ENCODE measurements at places on chromosomes 1 and 21.

DNA sequence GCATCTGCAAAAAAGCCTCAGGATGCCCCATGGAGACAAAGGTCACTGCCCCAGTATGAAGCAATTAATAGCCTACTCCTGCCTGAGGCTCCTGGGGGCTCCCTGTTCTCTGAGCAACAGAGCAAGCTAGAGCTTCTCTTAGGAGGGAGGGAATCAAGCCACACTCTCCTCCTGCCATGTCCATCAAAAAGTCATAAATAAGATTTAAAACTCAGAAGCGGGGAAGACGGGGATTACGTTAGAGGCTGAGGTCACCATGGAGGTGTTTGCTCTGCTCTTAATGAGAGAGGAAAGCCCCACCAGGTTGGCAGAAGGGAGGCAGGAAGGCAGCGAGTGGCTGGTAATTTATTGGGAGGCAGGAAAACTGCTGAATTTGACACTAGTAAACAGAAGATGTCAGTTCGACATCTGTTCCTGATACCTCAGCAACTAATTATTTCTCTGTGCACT is 98.4 kb upstream of the TNR start:
- no peak for DNase-seq

- no peak for DNase-seq
Observed at GRCh38 chr21:35332841-35333426, 283.8 kb upstream of the RUNX1 start.

DNA sequence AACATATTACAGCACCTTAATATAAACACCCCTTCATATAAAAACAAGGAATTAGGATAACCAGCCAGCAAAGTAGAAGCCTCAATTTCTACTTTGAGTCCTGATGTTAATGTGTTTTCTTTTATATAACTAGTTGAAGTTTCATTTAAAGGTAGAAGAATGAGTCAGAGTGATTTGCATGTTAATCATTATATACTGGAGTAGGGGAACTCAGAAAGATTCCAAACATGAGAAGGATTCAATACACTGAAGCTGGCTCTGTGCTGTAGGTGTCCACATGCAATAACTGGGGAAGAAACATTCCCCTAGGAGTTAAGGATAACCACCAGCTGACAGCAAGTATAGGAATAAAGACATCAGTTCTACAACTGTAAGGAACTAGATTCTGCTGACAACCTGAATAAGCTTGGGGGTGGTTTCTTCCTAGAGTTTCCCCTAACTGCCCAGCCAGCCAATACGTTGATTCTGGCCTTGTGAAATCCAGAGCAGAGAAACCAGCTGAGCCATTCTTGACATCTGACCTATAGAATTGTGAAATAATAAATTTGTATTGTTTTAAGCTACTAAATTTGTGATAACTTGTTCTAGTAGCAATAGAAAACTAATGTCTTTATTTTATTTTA is 33.4 kb upstream of the RNPC3 start:
- DNase-seq: no peak

DNA sequence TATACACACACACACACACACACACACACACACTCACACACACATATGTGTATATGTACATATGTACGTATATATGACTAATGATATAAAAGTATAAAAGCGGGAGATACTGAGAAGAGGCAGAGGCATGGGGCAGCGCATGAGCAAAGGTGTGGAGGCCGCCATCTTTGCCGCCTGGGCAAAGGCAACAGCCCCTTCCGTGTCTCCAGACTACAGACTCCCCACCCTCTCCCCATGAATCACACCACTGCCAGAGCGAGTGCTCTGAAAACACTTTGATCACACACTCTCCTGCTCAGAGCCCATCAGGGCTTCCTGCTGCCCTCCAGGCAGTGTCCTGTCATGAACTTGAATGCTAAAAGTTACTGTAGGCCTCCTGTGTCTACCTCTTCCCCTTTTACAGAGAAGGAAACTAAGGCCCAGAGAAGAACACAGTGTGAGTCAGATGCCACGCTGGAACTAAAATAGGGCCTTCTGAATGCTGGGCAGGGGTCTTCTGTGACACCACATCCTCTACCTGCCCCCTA is 54.7 kb upstream of the SSBP3 start:
- no peak for DNase-seq

GRCh38 chr1:234730770-234731568 is 121.0 kb upstream of the IRF2BP2 start:
- DNase-seq: peak; percentile 63

DNA sequence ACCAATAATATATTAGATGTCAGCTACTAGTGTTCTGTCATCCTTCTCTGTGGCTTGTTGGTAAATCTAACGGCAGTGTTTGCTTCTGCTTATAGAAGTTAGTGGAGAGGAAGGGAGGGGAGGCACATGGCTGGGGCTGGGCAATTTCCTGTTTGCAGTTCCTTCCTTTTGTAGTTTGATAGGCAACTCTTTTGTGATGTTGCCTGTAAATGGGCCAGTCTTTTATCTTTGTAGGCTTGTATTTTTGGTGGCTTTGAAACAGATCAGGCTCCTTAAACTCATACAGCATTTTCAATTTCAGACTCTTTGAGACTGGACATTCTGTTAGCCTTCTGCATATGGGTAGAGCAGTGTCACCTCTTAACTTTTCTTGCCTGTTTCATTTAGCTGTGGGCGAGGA is 48.1 kb downstream of the CDC14A start:
- peak; percentile 45 for DNase-seq

DNA sequence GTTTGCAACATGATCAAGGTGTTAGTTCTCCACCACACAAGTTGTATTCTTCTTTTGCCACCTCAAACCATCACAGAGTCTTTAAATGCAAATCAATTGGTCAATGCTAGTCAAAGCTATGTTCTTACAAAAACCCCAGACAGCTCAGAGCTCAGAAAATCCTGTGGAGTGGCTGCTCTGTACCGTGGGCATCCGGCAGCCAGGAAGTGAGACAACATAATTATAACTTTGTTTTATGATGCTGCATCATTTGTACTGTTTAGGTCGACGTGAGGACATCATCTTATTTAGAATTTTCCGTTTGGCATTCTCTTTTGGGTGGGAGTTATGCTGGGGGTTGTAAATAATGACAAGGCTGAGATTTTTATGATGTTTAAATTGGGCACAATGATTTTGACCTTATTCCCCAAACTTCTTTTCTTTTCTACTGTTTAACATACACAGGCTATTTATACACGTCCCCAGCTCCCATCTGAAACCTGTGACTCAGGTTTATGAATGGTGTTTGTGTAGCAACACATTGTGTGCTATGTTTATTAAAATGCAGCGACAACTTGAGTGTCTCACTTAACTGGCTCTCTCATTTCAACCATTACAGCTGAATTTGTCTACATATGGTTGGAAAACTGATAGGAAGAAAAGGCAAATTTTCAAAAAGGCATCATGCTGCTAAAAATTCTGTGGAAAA is 124.0 kb downstream of the CNIH3 start:
- no peak for DNase-seq

DNA sequence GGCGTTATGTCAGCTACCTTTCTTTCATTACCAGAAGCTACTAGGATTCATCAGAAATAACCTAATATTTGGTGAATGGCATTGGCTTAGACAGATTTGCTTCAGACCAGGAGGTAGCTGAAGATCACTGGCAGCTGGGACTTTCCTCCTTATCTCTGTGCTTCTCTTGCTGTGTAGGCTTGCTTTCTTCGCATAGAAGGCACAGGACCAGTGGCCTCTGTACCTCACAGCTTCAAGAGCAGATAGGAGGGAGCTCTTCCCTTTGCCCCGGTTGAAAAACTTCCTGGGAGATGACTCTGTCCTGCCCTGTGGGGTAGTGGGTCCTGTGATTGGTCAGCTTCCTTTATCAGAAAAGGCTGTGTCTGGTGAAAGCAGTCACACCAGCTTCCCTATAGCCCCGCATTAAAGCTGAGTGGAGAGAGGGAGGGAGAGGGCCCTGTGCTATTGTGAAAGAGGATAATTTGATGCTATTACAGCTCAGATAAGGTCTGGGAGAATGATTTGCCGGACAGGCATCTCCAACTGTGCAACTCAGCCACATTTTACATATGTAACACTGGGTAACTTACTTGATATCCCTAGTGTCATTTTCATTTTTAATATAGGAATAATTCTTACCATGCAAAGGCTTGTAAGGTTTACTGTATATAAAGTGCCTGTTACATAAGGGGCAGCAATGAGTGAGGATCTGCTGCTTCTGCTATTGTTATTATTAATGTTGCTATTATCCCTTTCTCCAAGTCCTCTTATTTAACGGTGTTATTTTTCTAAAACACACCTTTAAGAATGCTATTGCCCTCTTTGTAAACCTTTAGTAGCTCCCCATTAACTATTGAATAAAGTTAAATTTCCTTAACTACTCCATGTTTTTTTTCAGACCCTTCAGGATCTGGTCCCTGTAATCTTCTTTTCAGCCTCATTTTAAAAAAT is 31.6 kb downstream of the OSBPL9 start:
- no peak for DNase-seq

GRCh38 chr1:57222801-57223200 is 201.1 kb downstream of the DAB1 start:
- DNase-seq: no peak

DNA sequence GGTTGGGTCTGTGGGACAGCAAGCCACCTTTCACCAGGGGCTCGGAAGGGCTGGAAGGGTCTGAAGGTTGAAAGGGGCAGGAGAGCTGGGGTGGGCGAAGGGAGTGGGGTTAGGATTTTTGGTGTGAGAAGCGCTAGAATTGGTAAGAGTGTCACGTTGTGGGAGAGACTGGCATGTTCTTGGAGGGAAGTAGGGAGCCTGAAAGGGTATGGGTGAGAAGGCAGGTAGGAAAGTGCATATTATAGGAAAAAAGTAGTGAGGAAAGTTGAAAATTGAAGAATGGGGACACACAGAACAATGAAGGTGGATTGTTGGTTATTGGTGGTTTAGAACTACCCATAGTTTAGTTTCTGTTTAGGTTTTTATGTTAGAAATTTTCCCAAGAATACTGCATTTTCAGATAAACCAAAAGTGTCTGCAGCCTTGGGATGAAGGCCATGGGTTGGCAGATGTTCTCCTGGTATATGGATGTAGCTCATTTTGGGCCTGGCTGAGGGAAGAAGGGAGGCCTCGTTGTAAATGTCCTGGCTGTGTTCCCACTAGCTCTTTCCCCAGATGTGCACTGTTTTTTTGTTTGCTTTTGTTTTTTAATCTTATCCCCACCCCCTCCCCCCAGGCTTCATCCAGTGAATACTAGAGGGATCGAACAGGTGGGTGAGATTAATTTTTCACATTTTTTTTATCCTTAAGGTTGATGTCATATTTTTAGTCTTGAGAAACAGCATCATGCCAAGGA is 1.2 kb downstream of the LRRC42 start:
- no peak for DNase-seq
